Panc1 (cell line): ENCODE measurements at places on chromosomes 4 and X.
A peak's percentile ranks its signal among the peaks of the same experiment; 100 is the strongest.

GRCh38 chrX:36961590-36961989 lies 46.6 kb upstream of the FAM47C start:
- no peak for DNase-seq

GRCh38 chr4:25702848-25703247 lies 47.2 kb downstream of the SLC34A2 start:
- no peak for DNase-seq

DNA sequence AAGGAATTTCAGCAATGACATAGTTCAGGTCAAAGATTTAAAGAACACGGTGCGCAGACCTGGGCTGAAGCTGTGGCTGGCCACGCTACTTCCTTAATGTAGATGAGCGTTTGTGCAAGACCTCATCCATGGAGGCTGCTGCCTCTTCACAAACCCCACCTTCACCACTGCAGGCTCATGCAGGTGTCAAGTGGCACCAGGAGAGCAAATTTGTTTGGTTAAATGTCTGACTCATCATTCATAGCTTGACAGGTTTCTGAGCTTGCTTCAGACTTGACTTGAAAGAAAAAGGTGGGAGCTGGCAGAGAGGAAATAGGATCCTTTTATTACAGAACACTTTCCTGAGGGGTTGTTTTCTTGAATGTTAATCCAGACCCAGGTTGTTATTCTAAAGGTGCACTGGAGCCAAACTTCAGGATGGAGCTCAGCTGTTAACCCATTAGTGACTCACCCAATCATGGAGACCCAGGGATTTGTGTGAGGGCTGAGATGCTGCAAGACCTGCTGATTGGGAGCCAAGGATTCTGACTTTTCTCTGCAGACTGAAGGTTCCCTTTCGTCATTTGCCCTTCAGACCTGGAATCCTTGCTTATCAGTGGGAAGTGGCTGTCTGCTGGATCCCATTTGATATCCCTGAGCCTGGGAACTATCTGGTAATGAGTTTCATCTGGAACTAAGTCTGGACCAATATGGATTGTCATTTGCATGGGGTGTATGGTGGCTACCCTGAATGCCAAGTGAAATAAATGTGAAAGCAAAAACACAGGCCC lies 315.3 kb downstream of the PTTG2 start:
- no peak for DNase-seq

DNA sequence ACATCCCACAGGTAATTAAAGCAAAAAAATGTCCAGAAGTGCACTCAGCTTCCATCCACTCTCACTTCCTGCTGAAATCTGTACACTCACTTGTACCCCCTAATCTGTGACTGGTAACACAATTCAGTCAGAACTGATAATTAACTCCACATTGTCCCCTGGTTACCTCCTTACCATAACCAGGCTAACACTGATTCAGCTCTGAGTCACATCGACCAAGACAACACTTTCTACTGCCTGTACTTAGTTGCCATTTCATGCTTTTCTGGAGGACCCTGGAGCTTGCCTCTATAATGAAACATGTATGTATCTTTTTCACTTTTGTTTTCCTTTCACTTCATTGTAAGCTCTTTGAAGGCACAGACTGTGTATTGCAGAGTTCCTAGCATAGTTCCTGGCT lies 130.9 kb upstream of the GABRG1 start:
- DNase-seq, result no peak

GRCh38 chr4:163591614-163592020 lies 97.1 kb downstream of the TMA16 start:
- DNase-seq, result no peak

DNA sequence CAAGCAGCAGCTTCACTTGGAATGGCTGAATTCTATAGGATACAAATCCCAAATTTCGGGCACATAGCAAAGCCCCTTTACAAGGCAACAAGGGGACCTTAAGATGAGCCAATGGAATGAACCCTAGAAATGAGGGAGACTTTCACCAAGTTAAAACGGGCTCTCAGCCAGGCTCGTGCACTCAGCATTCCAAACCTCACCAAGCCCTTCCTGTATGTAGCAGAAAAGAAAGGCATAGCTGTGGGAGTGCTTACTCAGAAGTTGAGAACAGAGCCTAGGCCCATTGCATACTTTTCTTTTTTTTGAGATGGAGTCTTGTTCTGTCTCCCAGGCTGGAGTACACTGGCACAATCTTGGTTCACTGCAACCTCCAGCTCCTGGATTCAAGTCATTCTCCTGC lies 10.8 kb upstream of the HERC5 start:
- DNase-seq, result no peak

GRCh38 chr4:4613641-4614286 lies 71.9 kb upstream of the STX18 start:
- no peak for DNase-seq

DNA sequence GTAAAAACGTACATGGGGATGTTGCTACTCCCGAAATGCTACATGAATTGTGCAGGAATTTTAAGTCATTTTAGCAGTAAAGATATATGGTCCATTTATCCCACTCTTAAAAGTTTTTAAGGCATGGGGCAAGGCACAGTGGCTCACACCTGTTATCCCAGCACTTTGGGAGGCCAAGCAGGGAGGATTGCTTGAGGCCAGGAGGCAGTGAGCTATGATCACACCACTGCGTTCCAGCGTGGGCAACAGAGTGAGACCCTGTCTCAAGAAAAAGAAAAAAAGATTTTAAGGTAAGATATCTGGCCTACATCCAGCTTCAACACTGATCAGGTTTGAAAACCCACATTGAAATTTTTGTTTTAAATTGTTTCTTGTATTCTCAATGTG lies 1.2 kb upstream of the SEC24D start:
- DNase-seq, result no peak

GRCh38 chrX:133530960-133531359 lies 115.7 kb upstream of the GPC4 start:
- no peak for DNase-seq

- no peak for DNase-seq
Measured at GRCh38 chrX:136272325-136272724, 21.1 kb upstream of the MAP7D3 start.

DNA sequence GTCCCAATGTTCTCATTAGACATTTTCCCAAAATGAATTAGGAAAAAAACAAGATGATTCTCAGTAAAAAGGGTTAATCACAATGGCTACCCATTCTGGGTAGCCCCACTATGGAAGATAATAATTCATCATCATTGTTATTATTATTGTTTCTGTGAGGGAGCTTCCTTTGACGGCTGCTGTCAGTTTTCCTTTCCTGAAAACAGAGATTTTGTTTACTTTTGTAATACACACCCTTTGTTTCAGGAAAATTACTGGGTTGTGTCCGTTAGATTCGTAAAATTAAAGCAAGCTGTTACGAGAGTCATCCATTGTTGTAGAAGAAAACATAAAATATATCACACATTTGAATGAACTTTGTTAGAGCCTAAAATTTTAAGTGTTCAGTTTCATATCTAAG lies 192.9 kb upstream of the ANKRD50 start:
- no peak for DNase-seq

DNA sequence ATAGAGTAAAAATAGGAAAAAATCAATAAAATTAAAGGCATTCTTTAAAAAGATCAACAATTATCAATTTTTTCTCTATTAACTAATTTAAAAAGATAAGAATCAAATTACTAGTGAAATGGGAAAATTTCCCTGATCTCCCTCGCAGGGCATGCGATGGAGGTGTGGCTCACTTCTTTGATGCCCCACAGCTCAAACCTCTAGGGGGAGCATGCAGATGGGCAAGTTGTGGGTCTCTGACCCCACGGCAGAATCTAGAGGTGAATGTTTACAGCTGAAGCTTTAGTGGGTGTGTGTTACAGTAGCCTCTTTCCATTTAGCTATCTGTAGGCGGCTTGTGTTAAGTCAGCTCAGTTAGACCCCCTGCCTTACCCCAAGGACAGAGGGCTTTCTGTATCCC lies 1348.8 kb downstream of the PCDH18 start:
- DNase-seq, result no peak

- DNase-seq, result no peak
Measured at GRCh38 chr4:140995058-140995457, 138.2 kb downstream of the RNF150 start.

DNA sequence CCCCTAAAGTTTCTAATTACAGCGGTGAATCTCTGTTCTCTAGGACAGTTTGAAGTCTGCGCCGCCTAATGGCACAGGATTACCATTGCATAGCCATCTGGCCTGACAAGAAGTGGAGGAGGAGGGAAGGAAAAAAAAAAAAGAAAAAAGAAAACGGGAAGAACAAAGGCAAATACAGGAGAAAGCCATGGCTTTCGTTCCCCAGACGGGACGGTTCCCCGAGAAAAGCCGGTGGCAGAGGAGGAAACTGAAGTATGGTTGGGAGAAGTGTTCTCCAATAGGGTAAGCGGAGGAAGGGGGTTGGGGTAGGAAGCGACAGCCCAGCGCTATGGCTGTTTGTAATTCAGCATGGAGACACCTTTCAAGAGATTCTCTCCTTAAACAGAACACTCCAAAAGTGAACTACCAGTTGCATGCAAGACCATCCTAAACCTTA lies 80.8 kb downstream of the HMGN5 start:
- DNase-seq, result no peak

- DNase-seq, result no peak
Measured at GRCh38 chrX:111005166-111005565, 90.8 kb upstream of the PAK3 start.

- DNase-seq, result no peak
Measured at GRCh38 chrX:9534686-9535085, 69.8 kb downstream of the TBL1X start.

- no peak for DNase-seq
Measured at GRCh38 chrX:122219226-122219625, 964.9 kb upstream of the GRIA3 start.

- no peak for DNase-seq
Measured at GRCh38 chr4:179584101-179584500, 2141.9 kb upstream of the AGA start.

DNA sequence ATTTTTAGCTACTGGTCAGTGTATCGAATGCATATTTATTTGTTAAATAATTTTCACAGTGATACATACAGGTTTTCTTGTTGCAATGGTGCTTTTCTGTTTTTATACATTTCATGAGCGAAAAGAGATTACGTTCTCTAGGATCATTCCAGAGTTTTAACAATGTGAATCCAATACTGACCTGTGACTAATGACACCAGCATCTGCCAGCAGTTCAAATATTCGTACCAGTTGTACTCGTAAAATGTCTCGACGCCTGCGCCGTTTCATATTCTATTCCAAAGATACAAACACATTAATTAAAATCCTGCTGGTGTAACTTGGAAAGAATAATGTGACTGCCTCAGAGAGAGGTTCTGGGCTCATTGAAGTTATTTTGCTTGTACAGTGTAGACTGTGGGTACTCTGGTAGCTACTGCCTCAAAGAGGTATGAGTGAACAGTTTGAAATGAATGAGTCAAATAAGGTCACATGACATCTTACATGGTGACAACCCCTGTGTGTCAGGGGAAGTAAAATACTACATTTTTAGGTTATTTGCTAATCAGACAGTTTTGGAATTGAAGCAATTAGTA lies 80.7 kb downstream of the ZAR1 start:
- DNase-seq, result peak; percentile 20
